ENCODE measurements at places on chromosomes 11 and 22.
A peak's percentile ranks its signal among the peaks of the same experiment; 100 is the strongest.

- no peak for DNase-seq
Observed at GRCh38 chr11:116164843-116165242, 607.9 kb downstream of the BUD13 start.

GRCh38 chr11:116835042-116835772 is 2.2 kb downstream of the APOA1 start:
- DNase-seq = no peak

DNA sequence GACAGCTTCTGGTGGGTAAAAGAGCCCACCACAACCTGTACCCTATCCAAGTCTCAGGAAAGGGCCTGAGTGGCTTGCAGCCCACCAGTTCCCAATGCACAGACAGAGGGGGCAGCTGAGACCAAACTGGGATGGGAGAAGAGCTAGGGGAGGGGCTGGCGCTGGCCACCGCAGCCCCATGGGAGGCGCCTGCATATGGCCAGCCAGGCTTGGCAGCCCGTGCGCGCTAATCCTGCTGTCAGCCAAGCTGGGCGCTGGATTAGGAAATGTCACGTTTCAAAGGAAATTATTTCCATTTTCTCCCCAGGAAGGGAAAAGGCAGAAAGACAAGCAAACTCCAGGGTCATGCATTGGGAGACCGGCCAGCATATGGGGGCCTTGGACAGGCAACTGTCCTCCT is 236.8 kb downstream of the BUD13 start:
- DNase-seq = no peak

- DNase-seq = no peak
Observed at GRCh38 chr11:61870541-61871031, 20.8 kb downstream of the FADS3 start.

DNA sequence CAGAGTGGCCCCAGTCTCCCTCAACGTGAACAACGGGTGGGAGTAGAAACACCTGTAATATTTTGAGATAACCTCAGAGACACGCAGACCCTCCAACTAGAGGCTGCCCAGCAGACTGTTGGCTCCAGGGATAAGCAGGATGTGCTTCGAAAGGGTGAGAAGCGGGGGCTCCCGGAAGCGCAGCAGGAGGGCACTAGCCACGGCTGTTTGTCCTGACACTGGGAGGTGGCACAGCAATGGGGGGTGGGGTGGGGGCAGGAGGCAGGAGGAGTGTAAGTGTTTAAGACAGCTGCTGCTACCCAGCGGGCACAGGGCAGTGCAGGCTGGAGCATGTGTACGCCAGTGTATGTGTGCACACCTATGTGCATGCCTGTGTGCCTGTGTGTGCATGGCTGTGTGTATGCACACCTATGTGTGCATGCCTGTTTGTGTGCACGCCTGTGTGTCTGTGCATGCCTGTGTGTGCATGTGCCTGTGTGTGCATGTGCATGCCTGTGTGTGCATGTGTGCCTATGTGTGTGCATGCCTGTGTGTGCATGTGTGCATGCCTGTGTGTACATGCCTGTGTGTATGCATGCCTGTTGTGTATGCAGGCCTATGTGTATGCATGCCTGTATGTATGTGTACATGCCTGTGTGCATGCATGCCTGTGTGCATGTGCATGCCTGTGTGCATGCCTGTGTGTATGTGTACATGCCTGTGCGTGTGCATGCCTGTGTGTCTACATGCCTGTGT is 154.7 kb downstream of the SHANK2 start:
- DNase-seq = no peak

- DNase-seq = no peak
Observed at GRCh38 chr11:1283091-1283511, 26.3 kb downstream of the TOLLIP start.

DNA sequence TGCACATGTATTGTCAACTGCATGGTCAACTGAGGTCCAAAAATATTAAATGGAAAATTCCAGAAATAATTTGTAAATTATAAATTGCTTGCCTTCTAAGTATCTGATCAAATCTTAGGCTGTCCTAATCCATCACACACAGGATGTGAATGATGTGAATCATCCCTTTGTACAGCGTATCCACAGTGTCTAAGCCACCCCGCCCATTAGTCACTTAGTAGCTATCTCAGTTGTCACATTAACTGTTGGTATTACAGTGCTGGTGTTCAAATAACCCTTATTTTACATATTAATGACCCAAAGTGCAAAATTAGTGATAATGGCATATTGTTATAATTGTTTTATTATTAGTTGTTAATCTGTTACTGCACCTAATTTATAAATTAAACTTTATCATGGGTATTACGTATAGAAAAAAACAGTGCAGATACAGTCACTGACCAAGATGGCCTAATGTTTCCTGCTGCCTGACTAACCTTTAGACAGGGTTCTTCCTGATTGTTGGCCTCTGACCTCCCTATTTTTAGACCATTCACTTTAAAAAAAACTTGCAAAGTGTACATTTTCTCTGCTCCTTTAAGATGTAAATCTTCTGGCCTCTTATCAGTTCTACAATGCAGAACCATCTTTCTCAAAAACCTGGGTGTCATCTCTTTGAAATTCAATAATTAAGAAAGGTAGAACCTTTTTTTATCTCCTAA is 2.9 kb upstream of the SVIP start:
- peak; percentile 10 for DNase-seq

GRCh38 chr11:14773755-14774154 is 118.3 kb downstream of the CYP2R1 start:
- no peak for DNase-seq

DNA sequence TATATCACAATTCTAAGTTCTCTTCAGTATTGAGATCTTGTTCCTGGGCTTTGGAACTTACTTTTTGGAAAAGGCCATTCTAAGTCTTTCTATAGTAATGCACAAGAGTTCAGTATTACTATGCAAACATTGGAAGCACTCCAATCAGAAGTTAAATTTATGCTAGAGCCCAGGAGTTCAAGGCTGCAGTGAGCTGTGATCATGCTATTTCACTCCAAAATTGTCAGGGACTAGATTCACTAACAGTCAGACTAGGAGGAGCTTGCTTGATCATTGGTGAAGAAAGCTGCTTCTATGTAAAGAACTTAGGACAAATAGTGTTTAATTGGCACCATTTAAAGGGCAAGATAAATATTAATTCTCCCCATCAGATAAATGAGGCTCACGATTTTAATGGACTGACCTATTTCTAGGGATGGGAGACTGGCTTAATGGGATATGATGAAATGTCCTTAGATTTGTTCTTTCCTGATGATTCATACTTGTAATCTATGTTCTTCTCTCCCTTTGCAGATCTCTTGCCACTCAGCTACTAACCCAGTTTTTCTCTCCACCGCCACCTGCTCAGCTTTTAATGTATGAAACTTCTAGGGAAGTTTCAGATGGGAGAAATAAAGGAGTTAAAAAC is 32.6 kb upstream of the TMEM123 start:
- DNase-seq = no peak

DNA sequence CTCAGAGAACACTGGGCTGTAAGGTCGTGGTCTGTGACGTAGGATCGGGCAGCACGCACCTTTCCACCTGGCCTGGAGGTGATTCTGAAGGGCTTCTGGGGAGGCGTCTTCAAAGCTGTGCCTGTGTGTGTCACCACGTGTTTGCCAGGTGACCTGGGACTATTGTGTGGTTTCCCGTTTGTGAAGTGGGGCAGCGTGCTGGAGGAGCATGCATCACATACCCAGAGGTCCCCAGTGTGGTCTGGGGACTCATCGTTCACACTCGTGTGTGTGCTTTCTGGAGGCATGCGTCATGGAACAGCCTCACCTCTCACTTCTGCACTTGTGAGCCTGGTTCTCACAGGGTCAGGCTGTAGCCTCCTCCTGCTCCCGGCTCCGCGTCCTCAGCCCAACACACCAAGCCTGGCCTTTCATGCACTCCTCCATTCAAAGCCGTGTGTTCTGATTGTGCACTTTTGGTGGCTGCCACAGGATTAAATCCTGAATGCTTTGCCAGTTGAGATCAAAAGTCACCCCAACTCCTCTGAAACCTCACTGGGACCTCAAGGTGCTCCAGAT is 106.3 kb downstream of the KCNQ1OT1 start:
- no peak for DNase-seq

DNA sequence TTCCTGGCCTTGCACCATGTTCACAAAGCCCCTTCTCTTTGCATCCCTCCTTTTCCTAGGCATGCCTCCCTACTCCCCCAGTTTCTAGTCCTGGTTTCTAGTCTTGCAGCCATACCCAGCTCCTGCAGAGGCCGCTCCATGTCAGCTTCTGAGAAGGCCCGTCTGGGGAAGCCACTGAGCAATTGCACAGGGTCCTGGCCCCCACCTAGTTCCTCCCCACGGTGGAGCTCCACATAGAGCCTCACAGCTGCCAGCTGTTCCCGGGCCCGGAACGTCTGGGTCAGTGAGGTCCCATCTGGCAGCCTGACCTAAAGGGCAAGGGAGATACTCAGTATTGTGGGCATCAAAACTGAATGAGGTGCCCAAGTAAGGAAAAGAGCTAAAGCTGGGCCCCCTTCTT is 2.2 kb downstream of the UBXN1 start:
- no peak for DNase-seq

- no peak for DNase-seq
Observed at GRCh38 chr22:40862537-40862936, 624 bp upstream of the DNAJB7 start.

- DNase-seq = no peak
Observed at GRCh38 chr11:118771547-118772288, 19.2 kb downstream of the DDX6 start.

- no peak for DNase-seq
Observed at GRCh38 chr11:110356762-110357671, 60.6 kb upstream of the RDX start.

- DNase-seq = no peak
Observed at GRCh38 chr22:46045459-46046298, 68.7 kb upstream of the WNT7B start.

- no peak for DNase-seq
Observed at GRCh38 chr11:74276581-74276980, 34.9 kb downstream of the P4HA3 start.

- DNase-seq = no peak
Observed at GRCh38 chr11:20310137-20310536, 53.4 kb upstream of the HTATIP2 start.

- no peak for DNase-seq
Observed at GRCh38 chr22:27724709-27725108, 76.8 kb downstream of the MN1 start.

DNA sequence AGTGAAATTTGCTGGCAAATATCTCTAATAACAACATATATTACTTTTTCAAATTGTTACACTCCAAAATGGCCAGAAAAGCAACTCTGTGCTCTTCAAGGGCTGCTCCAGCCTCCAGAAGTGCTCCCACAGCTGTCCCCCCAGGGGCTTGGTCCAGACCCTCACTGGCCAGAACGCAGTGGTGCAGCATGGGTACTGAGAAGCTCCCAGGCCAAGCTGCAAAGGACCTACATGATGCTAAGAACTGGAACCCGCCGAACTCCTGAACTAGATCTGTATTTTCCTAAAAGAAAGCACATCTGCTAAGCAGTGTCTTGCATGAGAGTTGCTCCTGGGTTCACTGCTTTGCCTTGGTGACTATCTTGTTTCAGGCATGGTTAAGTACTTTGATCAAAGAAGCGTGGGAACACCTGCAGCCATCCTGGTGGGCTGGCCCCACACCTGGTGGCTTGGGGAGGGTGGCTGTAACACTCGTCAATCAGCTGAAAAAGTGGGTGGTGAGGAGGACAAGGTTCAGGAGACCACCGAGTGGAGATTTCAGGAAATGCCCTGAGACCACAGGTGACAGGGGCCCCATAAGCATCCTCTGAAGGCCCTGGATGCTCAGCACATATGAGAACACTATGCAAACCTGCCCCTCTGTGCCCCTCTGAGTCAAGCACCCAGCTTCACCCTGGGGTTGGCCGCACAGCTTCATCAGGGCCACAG is 72.7 kb upstream of the PITPNB start:
- no peak for DNase-seq

GRCh38 chr11:33687733-33688479 is 12.7 kb downstream of the C11orf91 start:
- DNase-seq = no peak

GRCh38 chr22:17307566-17307965 is 61.7 kb upstream of the CECR2 start:
- no peak for DNase-seq

- DNase-seq = no peak
Observed at GRCh38 chr22:23773483-23774113, 949 bp downstream of the MMP11 start.

DNA sequence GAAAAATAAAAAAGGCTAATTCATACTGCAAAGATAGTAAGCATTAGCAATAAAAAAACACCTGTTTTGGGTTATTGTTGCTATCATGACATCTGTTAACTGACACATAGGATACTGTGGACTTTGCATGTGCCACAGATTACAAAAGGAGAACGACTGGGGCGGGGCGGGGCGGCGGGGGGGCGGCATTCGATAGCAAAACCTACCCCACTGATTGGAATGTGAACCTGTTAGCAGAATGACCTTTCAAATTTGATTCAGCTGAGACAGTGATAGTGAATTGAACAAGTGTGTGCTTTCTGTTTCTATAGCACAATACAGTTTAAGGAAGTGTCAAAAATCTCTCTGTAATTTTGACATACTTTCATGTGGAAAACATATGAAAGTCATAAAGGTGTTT is 14.9 kb downstream of the MMP20 start:
- no peak for DNase-seq

DNA sequence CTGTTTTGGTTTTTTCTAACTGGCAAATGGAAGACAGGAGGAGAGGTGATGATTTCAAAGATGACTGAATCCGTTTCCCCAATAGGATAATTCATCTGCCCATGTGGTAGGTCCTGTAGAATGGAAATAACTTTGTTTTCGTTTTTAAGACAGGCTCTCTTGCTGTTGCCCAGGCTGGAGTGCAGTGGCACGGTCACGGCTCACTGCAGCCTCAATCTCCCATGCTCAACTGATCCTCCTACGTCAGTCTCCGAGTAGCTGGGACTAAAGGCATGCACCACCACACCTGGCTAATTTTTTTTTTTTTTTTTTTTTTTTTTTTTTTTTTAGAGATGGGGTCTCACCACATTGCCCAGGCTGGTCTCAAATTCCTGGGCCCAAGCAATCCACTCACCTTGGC is 77.4 kb upstream of the BIRC3 start:
- DNase-seq = no peak

- peak; percentile 95 for DNase-seq
Observed at GRCh38 chr11:45843158-45843924, 3.9 kb upstream of the CRY2 start.

- no peak for DNase-seq
Observed at GRCh38 chr11:87422566-87422965, 384.8 kb downstream of the TMEM135 start.

- DNase-seq = no peak
Observed at GRCh38 chr22:45918459-45919370, 58.2 kb downstream of the WNT7B start.
